ENCODE measurements at places on chromosomes 12 and 14. TPM values are rescaled to one million over a fixed set of nuclear protein-coding genes. Genes with fewer than 3 reads are reported as not detected.

DNA sequence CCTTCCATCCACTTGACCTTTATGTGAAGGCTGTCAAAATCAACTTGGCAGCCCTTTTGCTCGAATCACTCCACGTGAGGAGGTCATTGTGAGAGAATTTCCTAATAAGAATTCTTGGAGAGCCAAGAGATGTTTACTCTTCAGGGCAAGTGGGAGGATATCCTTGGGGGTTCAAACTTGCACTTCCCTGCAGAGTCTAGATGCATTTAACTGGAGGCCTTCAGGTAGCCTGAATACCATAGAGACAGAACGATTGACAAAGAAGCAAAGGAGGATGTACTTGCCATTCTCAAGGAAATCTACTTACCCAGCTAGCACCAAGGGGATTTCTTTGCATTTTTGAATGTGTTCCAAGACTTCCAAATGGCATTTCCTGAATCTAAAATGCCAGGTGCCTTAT is 1702.6 kb upstream of the FLRT2 start:
- peak; percentile 11 for DNase-seq
- no peaks in the 10 kb centered on the region for H3K27me3 ChIP-seq
- no peaks in the 10 kb centered on the region for H3K36me3 ChIP-seq
- peaks cover 2% of the 10 kb centered on the region for H3K4me1 ChIP-seq
- no peak overlapping the region for H3K4me3 ChIP-seq

DNA sequence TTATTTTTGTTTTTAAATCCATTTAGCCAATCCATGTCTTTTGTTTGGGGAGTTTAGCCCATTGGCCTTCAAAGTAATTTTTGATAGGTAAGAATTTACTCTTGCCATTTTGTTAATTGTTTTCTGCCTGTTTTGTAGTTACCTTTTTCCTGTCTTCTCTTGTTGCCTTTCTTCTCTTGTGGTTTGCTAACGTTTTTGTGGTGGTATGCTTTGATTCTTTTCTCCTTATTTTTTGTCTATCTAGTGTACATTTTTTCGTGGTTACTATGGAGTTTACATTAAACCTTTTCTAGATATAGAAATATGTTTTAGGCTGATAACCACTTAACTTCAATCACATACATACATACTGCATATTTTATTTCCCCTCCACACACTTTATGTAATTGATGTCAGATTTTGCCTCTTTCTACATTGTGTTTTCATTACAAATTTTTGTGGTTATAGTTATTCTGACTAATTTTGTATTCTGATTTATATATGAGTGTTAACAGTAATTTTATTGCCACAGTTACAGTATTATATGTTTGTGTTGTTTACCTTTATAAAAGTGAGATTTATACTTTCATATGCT is 19.2 kb upstream of the PPP1R12A start:
- H3K4me3 ChIP-seq: no peak overlapping the region
- H3K4me1 ChIP-seq: no peaks in the 10 kb centered on the region
- H3K27ac ChIP-seq: no peak overlapping the region
- H3K27me3 ChIP-seq: no peaks in the 10 kb centered on the region
- no peaks in the 10 kb centered on the region for H3K36me3 ChIP-seq
- no peak for DNase-seq

DNA sequence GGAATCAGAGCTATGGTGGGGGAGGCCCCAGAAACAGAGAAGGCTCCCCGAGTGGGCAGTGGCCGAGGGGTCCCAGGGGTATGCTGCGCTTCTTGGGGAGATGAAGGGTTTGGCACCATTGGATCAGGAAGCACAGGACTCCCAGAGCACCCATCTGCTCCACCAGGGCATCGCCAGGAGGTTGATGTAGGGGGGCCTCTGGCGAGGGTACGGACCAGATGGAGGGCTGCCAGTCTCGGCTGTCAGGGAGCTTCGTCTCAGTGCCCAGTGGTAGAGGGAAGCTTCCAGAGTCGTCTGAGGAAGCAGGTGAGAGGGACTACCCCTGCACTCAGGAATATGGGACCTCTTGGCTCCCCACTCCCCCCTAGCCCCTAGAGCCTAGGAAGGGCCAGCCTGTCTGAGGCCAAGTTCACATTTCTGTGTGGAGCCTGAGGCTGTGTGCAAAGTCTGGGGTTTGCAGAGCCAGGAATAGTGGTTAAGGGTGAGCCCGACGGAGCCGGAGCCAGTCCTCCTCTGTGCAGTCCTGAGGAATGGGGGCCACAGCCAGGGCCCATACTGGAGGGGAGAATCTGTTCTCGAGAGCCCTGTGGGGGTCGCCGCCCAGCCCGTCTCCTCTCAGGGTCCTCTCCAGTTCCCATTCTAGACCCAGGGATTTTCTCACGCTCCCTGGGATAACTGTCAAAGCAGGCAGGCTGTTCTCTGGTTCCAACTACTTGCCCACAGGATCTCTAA is 10.2 kb downstream of the SLC48A1 start:
- DNase-seq: no peak
- H3K27me3 ChIP-seq: no peaks in the 10 kb centered on the region
- H3K4me1 ChIP-seq: no peaks in the 10 kb centered on the region
- H3K4me3 ChIP-seq: no peak overlapping the region

- H3K27me3 ChIP-seq: no peaks in the 10 kb centered on the region
- H3K36me3 ChIP-seq: no peaks in the 10 kb centered on the region
- peaks cover 31% of the 10 kb centered on the region for H3K4me1 ChIP-seq
- no peak overlapping the region for H3K27ac ChIP-seq
- DNase-seq: peak; percentile 43
These were observed 88.2 kb downstream of the TSPAN9 start for GRCh38 chr12:3165078-3165980.

GRCh38 chr12:51172515-51173431 is at the start of gene TFCP2:
TSS of gene TFCP2 (minus strand) at chr12:51173135. CDS start at chr12:51172422, 713 bp downstream.
- no peaks in the 10 kb centered on the region for H3K27me3 ChIP-seq
- peak within 1 kb of the TSS; percentile 95 for H3K27ac ChIP-seq
- peak; percentile 97 for DNase-seq
- no peaks in the 10 kb centered on the region for H3K36me3 ChIP-seq
- H3K4me3 ChIP-seq: peak within 1 kb of the TSS; percentile 57

GRCh38 chr12:4177262-4177661 is 96.3 kb upstream of the CCND2 start:
- H3K4me1 ChIP-seq: no peaks in the 10 kb centered on the region
- H3K4me3 ChIP-seq: no peak overlapping the region
- H3K27me3 ChIP-seq: peaks cover 2% of the 10 kb centered on the region
- no peaks in the 10 kb centered on the region for H3K36me3 ChIP-seq

- peaks cover 15% of the 10 kb centered on the region for H3K4me1 ChIP-seq
- no peak overlapping the region for H3K4me3 ChIP-seq
- peak; percentile 42 for DNase-seq
- H3K27me3 ChIP-seq: no peaks in the 10 kb centered on the region
These were observed 101.5 kb downstream of the GPR135 start for GRCh38 chr14:59363531-59364226.

DNA sequence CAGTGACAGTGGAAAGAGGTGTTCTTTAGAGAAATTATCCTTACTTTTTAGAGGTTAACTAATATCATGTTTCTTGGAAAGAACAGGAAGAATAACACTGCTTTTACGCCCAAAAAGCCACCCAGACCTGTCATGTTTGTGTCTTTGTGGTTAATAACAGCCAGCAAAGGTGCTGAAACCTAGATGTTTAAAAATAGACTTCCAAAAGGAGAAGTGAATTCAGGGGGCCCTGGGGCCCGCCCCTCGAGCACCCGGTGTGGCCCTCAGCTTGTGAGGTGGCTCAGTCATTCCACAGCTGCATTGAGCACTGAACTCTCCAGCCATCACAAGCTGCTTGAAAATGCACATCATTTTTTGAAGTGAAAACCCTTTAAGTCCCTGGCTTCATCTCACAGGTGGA is 20.8 kb upstream of the AMN start:
- peaks cover 28% of the 10 kb centered on the region for H3K36me3 ChIP-seq
- no peak overlapping the region for H3K4me3 ChIP-seq
- DNase-seq: no peak
- no peaks in the 10 kb centered on the region for H3K4me1 ChIP-seq

DNA sequence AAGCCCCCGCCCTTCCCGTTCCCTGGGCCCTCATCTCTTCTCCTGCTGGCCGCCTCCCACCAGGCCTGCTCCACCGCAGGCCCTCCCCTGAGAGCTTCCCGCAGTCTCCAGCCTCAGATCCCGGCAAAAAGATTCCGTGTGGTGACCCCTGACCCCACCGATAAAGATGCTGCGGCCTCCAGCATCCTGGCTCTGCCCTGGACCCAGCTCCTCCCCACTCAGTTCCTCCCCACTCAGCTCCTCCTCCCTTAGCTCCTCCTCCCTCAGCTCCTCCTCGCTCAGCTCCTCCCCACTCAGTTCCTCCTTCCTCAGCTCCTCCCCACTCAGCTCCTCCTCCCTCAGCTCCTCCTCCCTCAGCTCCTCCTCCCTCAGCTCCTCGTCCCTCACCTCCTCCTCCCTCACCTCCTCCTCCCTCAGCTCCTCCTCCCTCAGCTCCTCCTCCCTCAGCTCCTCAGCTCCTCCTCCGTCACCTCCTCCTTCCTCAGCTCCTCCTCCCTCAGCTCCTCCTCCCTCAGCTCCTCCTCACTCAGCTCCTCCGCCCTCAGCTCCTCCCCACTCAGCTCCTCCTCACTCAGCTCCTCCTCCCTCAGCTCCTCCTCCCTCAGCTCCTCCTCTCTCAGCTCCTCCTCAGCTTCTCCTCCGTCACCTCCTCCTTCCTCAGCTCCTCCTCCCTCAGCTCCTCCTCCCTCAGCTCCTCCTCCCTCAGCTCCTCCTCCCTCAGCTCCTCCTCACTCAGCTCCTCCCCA is 17.0 kb downstream of the NOC4L start:
- peaks cover 7% of the 10 kb centered on the region for H3K4me1 ChIP-seq
- H3K36me3 ChIP-seq: peaks cover 8% of the 10 kb centered on the region
- H3K4me3 ChIP-seq: no peak overlapping the region
- H3K27ac ChIP-seq: no peak overlapping the region
- peak; percentile 10 for DNase-seq

DNA sequence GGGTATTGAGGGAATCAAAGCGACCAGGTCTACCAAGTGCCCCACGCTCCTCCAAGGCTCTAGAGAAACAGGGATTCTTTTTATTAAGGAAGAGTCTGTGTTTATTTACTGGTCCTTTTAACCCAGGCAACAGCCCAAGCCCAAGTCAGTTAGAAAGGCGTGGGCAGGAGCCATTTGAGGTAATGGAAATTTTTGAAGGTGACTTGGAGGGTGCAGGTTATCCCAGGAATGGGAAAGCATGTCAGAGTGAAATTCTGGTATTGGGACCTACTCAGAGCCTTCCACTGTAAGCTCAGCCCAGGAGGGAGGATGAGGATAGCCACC is 2.9 kb downstream of the SLC6A12 start:
- no peak overlapping the region for H3K4me3 ChIP-seq
- H3K27ac ChIP-seq: no peak overlapping the region
- H3K36me3 ChIP-seq: no peaks in the 10 kb centered on the region
- H3K4me1 ChIP-seq: peaks cover 2% of the 10 kb centered on the region

DNA sequence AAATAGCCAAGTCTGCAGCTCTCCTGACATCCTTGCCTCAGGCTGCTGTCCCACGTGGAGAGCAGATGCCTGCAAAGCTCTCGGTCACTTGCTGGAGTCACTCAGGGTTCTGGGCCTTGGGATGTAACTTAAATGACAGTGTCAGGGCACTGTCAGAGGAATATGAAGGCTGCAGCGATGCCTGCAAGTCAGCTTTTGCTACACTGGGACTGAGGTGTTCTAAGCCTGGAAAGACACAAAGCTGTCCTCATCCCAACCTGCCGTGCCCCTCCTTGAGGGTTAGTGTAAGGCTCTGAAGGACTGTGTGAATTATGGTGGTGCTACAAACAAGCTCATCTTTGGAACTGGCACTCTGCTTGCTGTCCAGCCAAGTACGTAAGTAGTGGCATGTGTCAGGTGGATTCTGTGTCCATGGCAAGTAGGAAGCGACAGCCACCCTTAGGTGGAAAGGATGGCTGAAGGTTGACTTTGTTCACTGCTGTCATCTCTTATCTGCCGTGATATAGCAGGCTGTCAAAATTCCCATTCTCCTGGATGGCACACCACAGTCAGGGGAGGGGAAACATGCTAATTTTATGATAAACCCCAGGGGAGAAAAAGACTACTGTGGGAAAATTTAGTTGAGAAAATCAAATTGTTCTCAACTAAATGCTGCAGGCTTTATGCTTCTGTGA is 79.9 kb downstream of the DAD1 start:
- DNase-seq: no peak
- H3K27me3 ChIP-seq: peaks cover 7% of the 10 kb centered on the region
- H3K36me3 ChIP-seq: no peaks in the 10 kb centered on the region
- peaks cover 4% of the 10 kb centered on the region for H3K4me1 ChIP-seq
- no peak overlapping the region for H3K27ac ChIP-seq
- no peak overlapping the region for H3K4me3 ChIP-seq

DNA sequence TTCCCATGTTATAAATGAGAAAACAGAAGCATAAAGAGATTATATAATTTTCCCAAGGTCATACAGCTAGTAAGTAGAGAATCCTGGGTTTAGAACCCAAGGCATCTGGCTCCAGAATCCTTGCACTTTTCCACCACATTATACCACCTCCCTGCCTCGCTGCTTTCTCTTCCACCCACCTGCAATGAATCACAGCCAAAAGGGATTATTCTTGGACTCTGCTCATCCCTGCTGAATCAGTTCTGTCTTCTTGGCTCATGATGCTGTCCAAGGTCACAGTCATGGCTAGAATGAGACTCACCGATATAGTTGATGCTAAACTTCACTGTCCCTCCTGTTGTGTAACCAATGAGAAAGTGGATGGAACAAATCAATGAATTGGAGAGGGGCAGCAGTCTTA is 356.6 kb downstream of the FUT8 start:
- H3K27me3 ChIP-seq: no peaks in the 10 kb centered on the region
- H3K27ac ChIP-seq: no peak overlapping the region
- no peaks in the 10 kb centered on the region for H3K36me3 ChIP-seq
- H3K4me1 ChIP-seq: no peaks in the 10 kb centered on the region

DNA sequence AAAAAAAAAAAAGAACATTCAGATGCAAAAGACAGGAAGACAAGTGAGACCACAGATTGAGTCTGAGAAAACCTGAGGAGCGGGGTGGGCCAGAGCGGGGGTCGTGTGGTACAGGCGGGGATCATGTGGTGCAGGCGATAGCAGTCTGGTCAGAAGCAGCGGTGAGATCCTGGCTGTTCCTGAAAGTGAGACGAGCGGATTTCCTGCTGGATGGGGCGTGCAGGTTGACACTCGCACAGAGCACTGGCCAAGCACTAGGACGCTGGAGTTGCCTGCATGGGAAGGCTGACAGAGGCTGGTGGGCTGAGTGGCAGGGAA is 35.7 kb downstream of the CDC42BPB start:
- no peak overlapping the region for H3K27ac ChIP-seq
- H3K4me1 ChIP-seq: peaks cover 19% of the 10 kb centered on the region
- H3K4me3 ChIP-seq: no peak overlapping the region
- peaks cover 3% of the 10 kb centered on the region for H3K36me3 ChIP-seq
- no peaks in the 10 kb centered on the region for H3K27me3 ChIP-seq
- no peak for DNase-seq

- H3K27me3 ChIP-seq: no peaks in the 10 kb centered on the region
- DNase-seq: peak; percentile 38
- no peaks in the 10 kb centered on the region for H3K4me1 ChIP-seq
- no peaks in the 10 kb centered on the region for H3K36me3 ChIP-seq
- no peak overlapping the region for H3K27ac ChIP-seq
These were observed 84.6 kb upstream of the NAV3 start for GRCh38 chr12:77746096-77746495.

The TRAFD1 gene
- total RNA-seq: 69.7 TPM

The PCK2 gene
- 11.1 TPM for total RNA-seq

The LRRC10 gene
- total RNA-seq: not detected

The PIWIL1 gene
- not detected for total RNA-seq

The GLT8D2 gene
- total RNA-seq: 33.5 TPM

The TAS2R7 gene
- total RNA-seq: not detected

The CLEC2A gene
- not detected for total RNA-seq

Measured in IMR-90 (cell line).